Vagina (tissue), 2 donors: ENCODE measurements at places on chromosomes 5 and 9. TPM values are rescaled to one million over a fixed set of nuclear protein-coding genes. Genes with fewer than 3 reads are reported as not detected.

DNA sequence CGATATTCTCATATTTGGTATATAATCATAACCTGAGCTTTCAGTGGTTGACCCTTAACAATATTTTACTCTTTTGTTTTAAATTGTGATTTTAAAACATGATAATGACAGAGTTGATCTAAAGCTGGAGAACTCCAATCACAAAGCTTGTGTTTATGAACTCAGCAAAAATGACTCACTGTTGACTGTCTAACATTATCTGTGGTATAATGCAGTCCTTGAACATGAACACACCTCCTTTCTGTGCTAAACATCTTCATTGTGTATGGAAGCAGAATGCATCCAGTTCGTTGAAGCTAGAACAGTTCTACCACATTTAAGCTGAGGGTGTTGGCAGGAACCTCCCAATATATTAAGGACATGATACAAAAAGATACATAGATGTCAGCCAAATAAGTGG, 1030.2 kb upstream of the SEMA6A start:
- no peak for DNase-seq

GRCh38 chr5:6302684-6303083, 75.7 kb downstream of the MED10 start:
- no peak for DNase-seq

DNA sequence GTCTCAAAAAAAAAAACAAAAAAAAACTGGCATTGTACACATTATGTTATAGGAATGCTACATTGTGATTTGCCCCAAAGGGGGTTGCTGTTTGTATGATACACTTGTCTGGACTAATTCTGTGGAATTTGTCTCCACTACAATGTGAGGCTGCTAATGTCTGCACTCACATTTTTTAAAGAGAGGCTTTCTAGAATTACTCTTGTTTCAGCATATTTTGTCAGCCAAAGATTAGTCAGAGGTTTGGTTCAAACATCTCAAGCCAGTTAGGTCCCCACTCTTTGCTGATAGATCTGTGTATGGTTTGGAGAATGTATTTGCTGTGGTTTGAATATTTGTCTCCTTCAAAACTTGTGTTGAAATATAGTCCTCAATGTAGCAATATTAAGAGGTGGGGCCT, 59.3 kb upstream of the ZNF169 start:
- no peak for DNase-seq

GRCh38 chr5:90421136-90421535, 11.6 kb upstream of the CETN3 start:
- no peak for DNase-seq

DNA sequence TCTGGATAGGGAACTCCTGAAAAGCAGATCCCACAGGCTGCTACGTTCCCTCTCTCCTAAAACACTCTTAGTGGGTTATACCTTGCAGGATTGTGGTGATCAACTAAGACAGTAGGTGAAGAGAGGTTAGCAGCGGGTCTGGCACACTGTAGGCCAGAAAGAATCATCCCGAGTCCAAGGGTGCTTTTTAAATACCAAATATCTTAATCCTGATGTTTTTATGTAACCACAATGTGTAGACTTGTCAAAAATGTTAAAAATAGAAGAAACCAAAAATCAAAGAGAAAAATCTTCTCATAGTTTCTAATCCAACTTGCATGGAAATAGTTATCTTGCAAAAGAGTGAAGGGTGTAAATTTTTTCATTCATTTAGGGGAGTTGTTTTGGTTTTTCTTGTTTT, 52.3 kb upstream of the IFNK start:
- no peak for DNase-seq

- DNase-seq, result no peak
These were observed 6.6 kb downstream of the RNF208 start for GRCh38 chr9:137215196-137215986.

DNA sequence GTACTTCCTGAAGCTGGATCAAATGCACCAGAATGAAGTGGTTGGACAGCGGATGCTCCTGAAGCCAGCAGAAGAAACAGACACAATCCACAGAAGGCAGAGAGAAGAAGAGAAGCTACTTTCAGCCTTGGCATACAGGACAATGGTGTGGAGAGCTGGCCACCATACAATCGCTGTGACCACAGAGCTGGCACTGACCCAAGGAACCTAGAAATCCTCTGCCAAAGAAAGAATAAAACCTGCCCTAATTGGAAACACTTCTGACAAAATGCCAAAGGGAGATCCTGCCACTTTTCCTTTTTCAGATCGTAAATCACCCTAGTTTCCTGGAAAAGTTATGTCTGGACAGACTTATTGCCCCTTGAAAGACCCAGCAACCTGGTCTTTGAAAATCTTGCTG, 77.8 kb downstream of the BAAT start:
- DNase-seq, result no peak

GRCh38 chr5:147586832-147587231, 77.0 kb upstream of the DPYSL3 start:
- DNase-seq, result no peak

- no peak for DNase-seq
These were observed 4.0 kb upstream of the CSF2 start for GRCh38 chr5:132069561-132069960.

DNA sequence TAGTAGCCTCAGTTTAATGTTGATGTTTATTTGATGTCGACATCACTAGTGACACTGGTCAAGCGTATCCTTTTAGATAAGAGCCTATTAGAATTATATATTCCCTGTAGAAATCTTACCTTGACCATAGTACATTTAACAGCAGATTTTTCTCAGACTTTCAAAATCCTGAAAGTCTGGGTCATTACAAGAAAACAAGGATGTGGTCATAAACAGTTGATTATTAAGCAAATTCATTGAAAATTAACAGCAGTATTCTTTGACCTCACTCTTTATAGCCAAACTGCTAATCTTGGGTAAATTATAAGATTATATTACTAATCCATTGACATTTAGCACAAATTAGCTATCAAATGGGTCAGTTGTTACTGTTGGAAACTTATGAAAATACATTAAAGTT, 83.4 kb downstream of the GHR start:
- DNase-seq, result no peak

GRCh38 chr9:131234799-131235479, 41.4 kb downstream of the FAM78A start:
- DNase-seq, result no peak

GRCh38 chr9:33135470-33135958, 31.6 kb downstream of the B4GALT1 start:
- no peak for DNase-seq

DNA sequence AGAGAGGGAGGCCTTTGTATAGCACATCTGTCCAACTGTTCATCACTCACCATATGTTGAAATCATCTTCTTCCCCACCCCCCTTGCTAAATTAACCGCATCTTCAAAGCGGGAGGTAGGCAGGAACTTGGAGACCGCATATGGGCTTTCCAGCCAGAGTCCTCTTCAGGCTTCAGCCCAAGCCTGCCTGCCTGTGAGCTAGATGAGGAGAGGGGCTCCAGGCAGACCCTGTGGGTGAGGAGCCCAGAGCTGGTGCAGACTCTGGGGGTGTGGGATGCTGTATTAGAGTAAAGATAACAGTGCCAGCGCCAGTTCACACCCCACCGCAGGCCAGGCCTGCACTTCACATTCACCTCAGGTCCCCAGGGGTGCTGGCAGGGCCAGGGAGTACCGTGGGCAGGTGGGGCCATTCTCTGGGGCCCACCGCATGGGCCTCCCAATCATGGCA, 16.2 kb downstream of the PRRC2B start:
- DNase-seq, result no peak

- no peak for DNase-seq
These were observed 96.8 kb upstream of the NREP start for GRCh38 chr5:111853748-111854147.

DNA sequence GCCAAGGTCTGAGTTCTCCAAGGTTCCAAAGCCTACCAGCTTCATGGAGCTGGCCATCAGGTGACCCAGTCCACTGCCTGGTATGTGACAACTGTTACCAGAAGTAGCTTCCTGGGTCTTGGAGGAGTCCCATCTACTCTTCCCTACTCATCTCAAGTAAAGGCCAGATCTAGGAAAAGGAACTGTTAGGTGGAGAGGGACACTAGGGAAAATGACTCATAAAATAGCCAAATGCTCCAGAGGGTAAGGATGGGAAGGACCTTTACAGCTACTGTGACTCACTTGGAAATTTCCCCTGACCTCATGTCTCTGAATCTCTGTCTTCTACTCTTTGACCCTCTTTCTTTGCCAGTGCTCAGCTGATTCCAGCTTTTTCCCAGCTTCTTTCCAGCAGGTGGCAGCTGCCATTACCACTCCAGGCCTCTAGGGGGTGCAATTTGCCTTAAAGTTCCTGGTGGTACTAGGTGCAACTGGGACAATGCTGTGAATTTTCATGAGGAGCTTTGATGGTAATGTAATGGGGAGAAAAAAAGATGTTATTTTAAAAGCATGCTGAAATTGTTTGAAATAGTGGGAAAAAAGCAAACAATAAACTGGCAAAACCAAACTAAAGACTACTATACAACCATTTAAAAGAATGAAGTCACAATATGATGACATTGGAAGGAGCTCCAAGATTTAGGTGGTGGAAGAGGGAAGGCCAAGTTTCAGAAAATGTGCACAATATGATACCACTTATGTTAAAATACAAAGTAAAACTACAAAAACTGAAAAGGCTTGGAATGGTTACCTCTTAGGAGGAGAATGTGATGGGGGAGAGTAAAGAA, 27.1 kb upstream of the MYORG start:
- no peak for DNase-seq

- no peak for DNase-seq
These were observed 7.6 kb upstream of the AOPEP start for GRCh38 chr9:94718936-94719335.

Gene CD74
- 530 TPM for total RNA-seq

Gene GMCL2
- total RNA-seq, result not detected

Gene NFIB
- total RNA-seq, result 73.4 TPM

Gene ZNF483
- total RNA-seq, result 8.8 TPM

Gene ADAMTSL1
- 8.1 TPM for total RNA-seq

Gene BTNL8
- total RNA-seq, result not detected
